Esophagus squamous epithelium (tissue), 5 donors: ENCODE measurements at places on chromosomes 11 and 22.

- DNase-seq, result no peak
Observed at GRCh38 chr22:29316141-29316828, 788 bp upstream of the RASL10A start.

DNA sequence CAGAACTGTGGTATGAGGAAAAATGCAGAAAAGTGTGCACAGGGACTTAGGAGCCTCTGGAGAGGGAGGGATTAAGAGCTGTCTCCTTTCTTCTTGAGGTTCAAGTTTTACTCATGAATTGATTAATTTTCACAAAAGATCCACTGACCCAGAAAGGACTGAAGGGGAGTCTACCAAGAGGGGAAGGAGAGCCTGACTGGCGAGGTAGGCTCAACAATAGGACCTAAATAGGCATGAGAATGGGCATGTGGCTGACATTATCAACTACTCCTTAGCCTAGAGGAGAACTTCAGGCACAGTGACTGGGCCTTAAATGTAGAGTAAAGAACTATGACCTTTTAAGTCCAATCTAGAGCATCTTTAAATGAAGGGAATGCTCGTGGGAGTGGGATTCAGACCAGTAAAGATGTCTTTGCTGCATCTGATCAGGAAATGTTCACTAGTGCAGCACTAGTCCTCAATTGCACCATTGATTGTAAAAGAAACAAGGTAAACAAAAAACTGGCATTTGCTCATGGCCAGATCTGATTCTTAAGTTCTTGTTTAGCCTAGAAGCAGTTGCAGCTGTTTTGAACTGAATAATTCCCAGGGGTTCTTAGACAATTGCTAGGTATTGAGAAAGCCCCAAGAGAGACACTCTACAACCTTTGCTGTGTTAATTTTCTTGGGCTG, 135.6 kb downstream of the RAB38 start:
- no peak for DNase-seq

- DNase-seq, result no peak
Observed at GRCh38 chr11:10627816-10628215, 59.4 kb upstream of the LYVE1 start.

GRCh38 chr11:85310479-85310878, 316.7 kb downstream of the DLG2 start:
- DNase-seq, result no peak
